Uterus (tissue), 4 donors: ENCODE measurements at places on chromosomes 12 and 14.
A peak's percentile ranks its signal among the peaks of the same experiment; 100 is the strongest.

GRCh38 chr12:94777936-94778335 lies 127.6 kb upstream of the TMCC3 start:
- no peak for DNase-seq
- no peaks in the 10 kb centered on the region for H3K27me3 ChIP-seq
- H3K4me3 ChIP-seq: no peak overlapping the region

DNA sequence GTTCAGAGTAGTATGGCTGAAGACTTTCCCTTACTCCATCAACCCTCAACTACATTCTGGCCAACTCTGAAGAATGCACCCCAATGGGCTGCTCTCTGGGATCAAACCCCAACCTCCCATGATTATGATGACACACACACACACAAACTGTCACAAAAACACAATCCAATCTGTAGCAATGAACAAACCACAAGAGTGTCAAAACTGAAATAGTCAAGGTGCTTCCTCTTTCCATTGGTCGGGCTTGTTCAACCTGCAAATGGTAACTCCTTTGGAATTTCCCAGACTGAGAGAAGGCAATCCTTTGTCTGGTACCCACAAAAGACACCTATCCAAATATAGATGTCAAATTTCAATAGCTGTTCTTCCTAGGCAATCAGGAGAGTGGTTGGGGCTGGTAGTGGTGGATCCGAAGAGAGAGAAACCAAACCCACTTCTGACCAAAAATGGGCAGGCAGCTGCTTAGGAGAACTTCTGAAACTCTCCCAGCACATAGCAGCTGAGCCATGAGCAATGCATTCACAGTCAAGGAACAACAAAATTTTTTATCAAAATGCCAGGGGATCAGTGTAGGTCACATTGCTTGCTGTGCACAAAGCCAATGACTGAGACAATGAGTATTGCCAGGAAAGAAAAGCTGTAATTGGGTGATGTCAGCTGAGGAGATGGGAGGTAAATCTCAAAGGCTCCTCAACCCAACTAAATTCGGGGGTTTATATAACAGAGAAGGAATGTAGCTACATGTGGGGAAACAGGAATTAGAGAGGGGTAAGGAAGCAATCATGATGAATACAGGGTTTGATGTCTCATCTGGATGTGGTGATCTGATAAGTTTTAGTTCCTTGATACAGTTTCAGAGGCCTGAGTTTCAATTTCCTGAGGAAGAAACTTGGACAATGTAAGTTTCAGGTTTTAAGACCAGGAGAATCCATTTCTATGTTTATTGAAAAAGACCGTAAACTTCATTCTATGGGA lies 191.4 kb downstream of the KITLG start:
- no peaks in the 10 kb centered on the region for H3K36me3 ChIP-seq
- no peaks in the 10 kb centered on the region for H3K4me1 ChIP-seq
- H3K27me3 ChIP-seq: no peaks in the 10 kb centered on the region
- no peak overlapping the region for H3K4me3 ChIP-seq
- no peak for DNase-seq

DNA sequence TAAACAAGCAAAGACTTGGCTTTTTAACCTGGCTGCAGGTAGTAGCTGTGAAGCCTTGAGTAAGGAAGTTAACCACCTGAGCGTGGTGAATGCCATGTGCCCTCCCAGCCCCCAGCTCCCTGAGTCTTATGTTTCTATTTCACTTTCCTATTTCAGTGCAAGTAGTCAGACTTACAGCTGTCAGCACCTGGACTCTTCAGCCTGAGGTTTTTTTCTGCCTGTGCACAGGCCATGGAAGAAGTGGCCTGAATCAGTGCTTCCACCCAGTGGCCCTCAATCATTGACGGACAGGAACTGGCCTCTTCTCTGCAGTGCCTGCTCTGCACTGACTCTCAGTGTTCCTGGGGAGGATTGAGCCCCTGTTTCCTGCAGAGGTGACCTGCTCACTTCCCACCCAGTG lies 796.4 kb downstream of the MED13L start:
- H3K4me3 ChIP-seq: no peak overlapping the region
- no peak overlapping the region for H3K27ac ChIP-seq
- H3K36me3 ChIP-seq: no peaks in the 10 kb centered on the region
- H3K27me3 ChIP-seq: no peaks in the 10 kb centered on the region
- DNase-seq: no peak

- no peak overlapping the region for H3K27ac ChIP-seq
- H3K36me3 ChIP-seq: no peaks in the 10 kb centered on the region
- no peaks in the 10 kb centered on the region for H3K4me1 ChIP-seq
- H3K27me3 ChIP-seq: no peaks in the 10 kb centered on the region
Measured at GRCh38 chr14:21913759-21914158, 240.1 kb upstream of the OR4E1 start.

- no peaks in the 10 kb centered on the region for H3K36me3 ChIP-seq
- H3K27me3 ChIP-seq: no peaks in the 10 kb centered on the region
- DNase-seq: no peak
- H3K27ac ChIP-seq: peak overlapping the region; percentile 94
- no peaks in the 10 kb centered on the region for H3K4me1 ChIP-seq
Measured at GRCh38 chr14:96362071-96362964, 823 bp downstream of the ATG2B start.

- no peak for DNase-seq
- no peaks in the 10 kb centered on the region for H3K36me3 ChIP-seq
- no peaks in the 10 kb centered on the region for H3K27me3 ChIP-seq
- no peaks in the 10 kb centered on the region for H3K4me1 ChIP-seq
- no peak overlapping the region for H3K27ac ChIP-seq
Measured at GRCh38 chr12:79255288-79255687, 390.7 kb downstream of the SYT1 start.

GRCh38 chr12:53365245-53365904 lies 14.6 kb upstream of the SP1 start:
- H3K27me3 ChIP-seq: no peaks in the 10 kb centered on the region
- no peak for DNase-seq
- peak overlapping the region; percentile 66 for H3K27ac ChIP-seq
- no peaks in the 10 kb centered on the region for H3K36me3 ChIP-seq
- H3K4me3 ChIP-seq: no peak overlapping the region
- peaks cover under 1% of the 10 kb centered on the region for H3K4me1 ChIP-seq

- H3K4me1 ChIP-seq: no peaks in the 10 kb centered on the region
- H3K4me3 ChIP-seq: no peak overlapping the region
- H3K36me3 ChIP-seq: no peaks in the 10 kb centered on the region
- no peaks in the 10 kb centered on the region for H3K27me3 ChIP-seq
- no peak for DNase-seq
Measured at GRCh38 chr14:101814934-101815333, 53.4 kb downstream of the PPP2R5C start.

GRCh38 chr12:22731236-22731635 lies 106.3 kb downstream of the ETNK1 start:
- no peak for DNase-seq
- H3K4me1 ChIP-seq: no peaks in the 10 kb centered on the region

DNA sequence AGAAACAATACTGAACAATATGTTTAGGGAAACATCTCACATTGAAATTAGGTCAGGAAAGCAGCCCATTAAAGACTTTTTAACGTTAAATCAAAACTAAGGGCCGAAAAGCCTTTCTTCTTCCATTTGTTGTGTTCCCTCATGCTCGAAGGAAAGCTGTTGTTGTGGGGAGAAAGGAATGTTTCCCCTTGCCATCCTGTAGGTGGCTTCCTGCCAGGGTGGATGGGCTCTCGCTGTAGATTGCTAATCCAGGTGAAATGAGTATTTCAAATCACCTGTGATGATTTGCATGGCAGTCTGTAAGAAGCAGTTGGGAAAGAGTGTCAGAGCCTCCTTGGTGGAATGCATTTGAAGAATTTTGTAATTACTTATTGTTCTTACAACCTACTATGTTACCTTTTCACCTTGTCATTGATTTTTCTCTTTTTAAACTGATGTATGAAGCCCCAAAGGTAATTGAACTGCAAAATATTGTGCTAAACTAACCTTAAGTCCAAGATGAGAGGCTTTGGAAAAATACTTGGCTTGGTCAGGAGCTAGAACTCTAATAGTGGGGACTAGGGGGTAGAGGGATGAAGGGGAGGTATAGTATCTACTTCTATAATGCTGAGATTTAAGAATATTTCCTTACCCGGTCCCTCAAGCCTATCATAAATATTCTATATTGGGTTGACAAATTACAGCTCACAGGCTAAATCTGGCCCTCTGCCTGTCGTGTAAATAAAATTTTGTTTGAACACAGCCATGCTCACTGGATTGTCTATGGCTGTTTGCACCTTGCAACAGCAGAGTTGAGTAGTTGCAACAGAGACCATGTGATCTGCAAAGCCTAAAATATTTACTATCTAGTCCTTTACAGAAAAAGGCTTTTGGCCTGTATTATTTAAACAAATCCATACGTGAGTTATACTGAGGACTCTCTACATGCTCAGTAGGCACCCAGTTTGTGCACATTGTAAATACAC lies 7.7 kb upstream of the DCP1B start:
- H3K36me3 ChIP-seq: no peaks in the 10 kb centered on the region
- H3K27ac ChIP-seq: peak overlapping the region; percentile 84
- no peak overlapping the region for H3K4me3 ChIP-seq

DNA sequence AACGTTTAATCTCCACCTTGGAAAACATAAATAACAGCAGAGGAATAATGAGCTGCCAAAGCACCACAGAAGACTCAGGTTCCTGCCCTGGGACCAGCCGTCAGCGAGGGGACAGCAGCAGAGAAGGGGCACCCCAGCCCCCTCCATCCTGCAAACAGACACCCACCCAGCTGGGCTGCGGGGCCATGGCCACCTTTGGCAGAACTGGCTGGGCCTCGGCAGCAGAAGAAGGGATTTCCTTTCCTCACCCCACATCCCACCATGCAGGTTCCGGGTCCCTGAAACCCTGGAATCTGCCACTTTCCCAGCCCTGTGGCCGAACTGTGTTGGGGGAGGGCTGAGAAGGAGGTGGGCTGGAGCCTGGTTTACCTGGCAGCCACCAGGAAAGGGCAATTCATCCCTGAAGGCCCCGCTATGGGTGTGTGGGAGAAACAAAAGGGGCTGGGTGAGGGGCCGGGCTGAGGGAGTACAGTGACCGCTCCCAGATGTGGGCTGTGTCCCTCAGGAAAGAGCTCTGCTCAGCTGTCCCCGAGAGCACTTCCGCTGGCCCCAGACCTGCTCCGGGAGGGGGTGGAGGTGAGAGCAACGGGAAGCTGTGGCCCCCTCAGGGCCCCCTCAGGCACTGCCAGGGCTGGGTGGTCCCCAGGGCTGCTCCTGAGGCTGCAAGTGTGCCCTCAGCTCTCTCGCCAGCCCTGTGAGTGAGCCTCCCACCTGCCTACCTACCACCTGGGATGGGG lies 3.8 kb downstream of the PGF start:
- no peaks in the 10 kb centered on the region for H3K27me3 ChIP-seq
- no peaks in the 10 kb centered on the region for H3K36me3 ChIP-seq
- H3K4me3 ChIP-seq: no peak overlapping the region
- no peak for DNase-seq

- H3K36me3 ChIP-seq: no peaks in the 10 kb centered on the region
- no peak for DNase-seq
- H3K4me3 ChIP-seq: no peak overlapping the region
- no peaks in the 10 kb centered on the region for H3K27me3 ChIP-seq
Measured at GRCh38 chr14:74511966-74512830, 18.6 kb downstream of the ISCA2 start.

GRCh38 chr14:99721792-99722516 lies 37.9 kb downstream of the CYP46A1 start:
- no peak overlapping the region for H3K27ac ChIP-seq
- no peaks in the 10 kb centered on the region for H3K36me3 ChIP-seq
- H3K4me1 ChIP-seq: no peaks in the 10 kb centered on the region
- no peaks in the 10 kb centered on the region for H3K27me3 ChIP-seq
- peak; percentile 8 for DNase-seq

- no peak overlapping the region for H3K27ac ChIP-seq
- H3K4me1 ChIP-seq: no peaks in the 10 kb centered on the region
- no peaks in the 10 kb centered on the region for H3K27me3 ChIP-seq
- H3K36me3 ChIP-seq: no peaks in the 10 kb centered on the region
- DNase-seq: no peak
Measured at GRCh38 chr12:39780411-39780912, 160.9 kb upstream of the ABCD2 start.

GRCh38 chr12:6724409-6724797 lies 557 bp downstream of the COPS7A start:
- no peaks in the 10 kb centered on the region for H3K4me1 ChIP-seq
- no peaks in the 10 kb centered on the region for H3K27me3 ChIP-seq
- H3K27ac ChIP-seq: peak overlapping the region; percentile 87
- no peak for DNase-seq

DNA sequence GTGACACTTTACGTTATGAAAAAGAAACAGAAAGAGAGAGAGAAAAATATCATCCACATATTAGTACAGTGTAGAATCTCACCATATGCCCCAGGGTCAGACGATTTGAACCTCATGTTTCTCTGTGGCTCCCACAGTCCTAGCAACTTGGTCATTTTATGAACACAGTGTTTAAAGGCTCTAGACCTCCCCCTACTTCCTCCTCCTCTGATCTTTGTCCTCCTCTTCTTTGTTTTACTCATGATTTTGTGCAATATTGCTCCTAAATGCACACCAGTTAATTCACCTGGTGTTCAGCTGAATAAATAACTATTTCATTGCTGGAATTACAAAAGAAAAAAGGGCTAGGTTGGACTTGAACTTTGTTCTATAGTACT lies 18.2 kb downstream of the GLT1D1 start:
- H3K36me3 ChIP-seq: no peaks in the 10 kb centered on the region
- H3K4me3 ChIP-seq: no peak overlapping the region
- no peak overlapping the region for H3K27ac ChIP-seq
- no peaks in the 10 kb centered on the region for H3K4me1 ChIP-seq
- no peak for DNase-seq
- H3K27me3 ChIP-seq: no peaks in the 10 kb centered on the region

DNA sequence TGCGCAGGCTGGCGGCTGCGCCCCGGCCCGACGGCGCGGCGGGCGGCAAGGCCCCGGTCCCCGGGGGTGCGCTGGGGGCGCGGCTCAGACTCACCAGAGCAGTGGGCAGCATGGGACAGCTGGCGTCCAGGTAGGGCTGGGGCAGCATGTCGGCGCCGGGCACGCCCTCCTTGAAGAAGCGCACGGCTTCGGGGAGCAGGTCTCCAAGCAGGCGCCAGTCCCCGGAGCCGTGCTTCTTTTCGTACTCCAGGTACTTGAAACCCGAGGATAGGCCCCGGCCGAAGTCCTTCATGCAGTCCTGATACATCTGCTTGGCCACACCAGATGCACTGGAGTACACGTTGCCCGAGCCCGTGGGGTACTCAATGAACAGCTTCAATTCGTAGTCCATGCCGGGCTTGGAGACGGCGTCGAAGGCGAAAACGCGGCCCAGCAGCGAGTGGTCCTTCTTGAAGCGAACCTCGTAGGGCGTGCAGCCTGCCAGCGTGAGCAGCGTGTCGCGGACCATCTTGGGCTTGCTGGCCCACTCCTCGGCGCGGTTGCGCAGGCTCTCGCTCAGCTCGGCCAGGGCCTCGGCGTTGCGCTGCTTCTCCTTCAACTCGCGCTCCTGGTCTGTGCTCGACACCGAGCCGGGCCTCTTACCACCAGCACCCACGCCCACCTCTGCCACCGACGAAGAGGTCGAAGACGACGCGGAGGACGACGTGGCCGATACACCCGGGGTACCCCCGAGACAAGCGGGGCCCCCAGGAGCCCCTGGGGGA lies 2.2 kb downstream of the IRF2BPL start:
- H3K4me3 ChIP-seq: peak overlapping the region; percentile 77
- DNase-seq: peak; percentile 54
- no peaks in the 10 kb centered on the region for H3K27me3 ChIP-seq
- no peaks in the 10 kb centered on the region for H3K36me3 ChIP-seq
- peak overlapping the region; percentile 93 for H3K27ac ChIP-seq
- peaks cover 32% of the 10 kb centered on the region for H3K4me1 ChIP-seq

- no peaks in the 10 kb centered on the region for H3K27me3 ChIP-seq
- DNase-seq: no peak
Measured at GRCh38 chr12:74499192-74499591, 38.4 kb upstream of the ATXN7L3B start.

- H3K4me3 ChIP-seq: no peak overlapping the region
- H3K27ac ChIP-seq: no peak overlapping the region
- no peaks in the 10 kb centered on the region for H3K27me3 ChIP-seq
- no peaks in the 10 kb centered on the region for H3K36me3 ChIP-seq
Measured at GRCh38 chr14:61588419-61588901, 106.9 kb upstream of the HIF1A start.
